ENCODE measurements at places on chromosomes 5 and 9. TPM values are rescaled to one million over a fixed set of nuclear protein-coding genes. Genes with fewer than 3 reads are reported as not detected.

ALG2 gene
- 24.3 TPM for total RNA-seq

KIAA0825 gene
- total RNA-seq: 1.8 TPM

GRCh38 chr5:89308606-89309040, 425.6 kb upstream of the MEF2C start:
- no peak for DNase-seq

PCDHB7 gene
- total RNA-seq: not detected

SLC12A7 gene
- total RNA-seq: 16.4 TPM

DNA sequence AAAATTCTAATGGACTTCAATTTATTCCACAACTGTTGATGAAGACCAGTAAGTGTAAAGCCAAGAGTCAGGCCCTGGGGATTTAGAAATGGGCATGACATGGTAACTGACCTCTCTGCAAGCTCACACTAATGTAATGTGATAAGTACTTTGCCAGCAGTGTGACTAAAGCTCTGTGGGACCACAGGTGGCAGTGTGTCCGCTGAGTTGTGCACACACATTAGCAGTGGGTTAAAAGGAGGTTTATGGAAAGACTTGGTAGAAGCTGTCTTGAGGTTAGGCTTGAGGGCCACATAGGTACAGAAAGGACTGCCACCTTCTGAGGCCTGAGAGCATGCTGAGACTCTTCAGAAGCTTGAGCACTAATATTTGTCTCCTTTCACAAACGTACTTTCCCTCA, 67.6 kb downstream of the UBAP1 start:
- no peak for DNase-seq

- DNase-seq: no peak
These were observed 54.5 kb downstream of the C9orf152 start for GRCh38 chr9:110153431-110153830.

DNA sequence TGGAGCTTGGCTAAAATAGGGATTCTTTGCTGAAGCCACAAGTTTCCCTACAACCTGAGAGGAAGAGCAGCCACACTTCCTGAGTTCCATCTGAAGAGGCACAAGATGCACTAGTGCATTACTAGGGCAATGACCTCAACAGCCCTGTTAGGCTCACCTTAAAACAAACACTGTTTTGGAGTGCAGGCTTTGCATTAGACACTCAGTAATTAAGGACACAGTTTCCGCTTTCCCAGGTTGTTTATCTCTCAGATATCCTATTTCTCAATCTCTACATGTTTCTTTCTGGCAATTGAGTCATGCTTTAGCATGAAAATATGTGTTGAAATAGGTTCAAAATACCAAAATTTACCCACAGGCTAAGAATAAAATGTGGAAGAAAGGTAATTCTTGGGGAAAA, 34.2 kb downstream of the EMB start:
- no peak for DNase-seq

AFAP1L1 gene
- total RNA-seq: 0.12 TPM

GRCh38 chr5:63451188-63451587, 511.1 kb downstream of the HTR1A start:
- no peak for DNase-seq

ZNG1A gene
- 46.2 TPM for total RNA-seq

RANBP6 gene
- total RNA-seq: 4.4 TPM

- DNase-seq: no peak
These were observed 711 bp downstream of the PGGT1B start for GRCh38 chr5:115262011-115262320.

- peak; percentile 36 for DNase-seq
These were observed 2.1 kb downstream of the NR4A3 start for GRCh38 chr9:99823681-99824377.

DNA sequence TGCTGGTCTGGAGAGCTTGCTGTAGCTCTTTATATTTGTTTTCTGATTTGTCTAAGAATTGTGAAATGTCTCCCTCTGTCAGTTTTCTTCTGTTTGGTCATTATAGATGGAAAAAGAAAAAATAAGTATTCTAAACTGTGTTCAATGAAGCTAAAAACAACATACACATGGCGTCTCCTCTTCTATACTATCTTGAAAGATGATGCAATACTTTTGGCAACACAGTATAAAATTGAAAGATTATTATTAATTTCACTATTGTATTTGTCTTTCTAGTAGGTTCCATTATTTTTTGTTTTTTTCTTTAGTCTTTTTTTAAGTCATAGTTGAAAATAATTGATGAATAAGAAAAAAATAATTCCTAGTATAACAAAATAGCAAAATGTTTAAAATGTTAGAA, 22.5 kb downstream of the CCDC192 start:
- DNase-seq: no peak

CCNO gene
- 3.8 TPM for total RNA-seq

CFAP77 gene
- total RNA-seq: not detected

TNC gene
- not detected for total RNA-seq

GRCh38 chr5:130213607-130214006, 309.3 kb downstream of the CHSY3 start:
- no peak for DNase-seq

- DNase-seq: no peak
These were observed 28.6 kb upstream of the IL7R start for GRCh38 chr5:35828082-35828598.

POU4F3 gene
- not detected for total RNA-seq

GRCh38 chr5:143213851-143214363, 189.6 kb downstream of the NR3C1 start:
- DNase-seq: no peak

DNA sequence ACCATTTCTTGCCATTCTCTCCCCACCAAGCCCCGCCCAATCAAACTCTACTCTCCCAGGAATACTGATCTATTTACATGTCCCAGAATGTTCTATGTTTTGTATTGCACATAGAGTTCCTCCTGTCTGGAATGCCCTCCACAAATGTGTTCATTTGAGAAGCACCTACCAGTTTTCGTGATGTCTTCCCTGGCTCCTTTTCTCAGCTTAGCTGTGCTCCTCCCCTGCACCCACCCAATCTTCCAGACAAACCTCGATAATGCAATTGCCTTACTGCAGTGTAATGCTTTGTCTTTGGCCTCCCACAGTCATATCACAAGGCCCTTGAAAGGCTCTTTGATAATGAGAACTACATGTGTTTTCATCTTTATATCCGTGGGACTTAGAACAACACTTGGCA, 214.5 kb upstream of the ANKRD55 start:
- DNase-seq: no peak

ANKRD55 gene
- not detected for total RNA-seq

ZNF462 gene
- 0.06 TPM for total RNA-seq

DNA sequence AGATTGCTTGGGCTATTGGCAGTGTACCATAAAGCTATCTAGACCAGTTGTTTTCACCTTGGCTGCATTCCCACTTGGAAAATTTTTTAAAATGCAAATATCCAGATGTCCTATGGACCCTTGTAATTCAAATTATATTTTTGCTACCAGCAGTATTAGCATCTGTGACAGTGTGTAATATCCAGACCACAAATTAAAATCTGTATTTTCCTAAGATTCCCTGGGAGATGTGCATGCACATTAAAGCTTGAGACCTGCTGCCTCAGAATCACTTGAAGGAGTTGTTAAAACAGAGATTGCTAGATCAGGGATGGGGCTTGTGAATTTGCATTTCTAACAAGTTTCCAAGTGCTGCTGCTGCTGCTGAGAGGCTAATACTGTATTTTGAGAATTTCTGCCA, 381.2 kb upstream of the PDE4D start:
- DNase-seq: no peak

DNA sequence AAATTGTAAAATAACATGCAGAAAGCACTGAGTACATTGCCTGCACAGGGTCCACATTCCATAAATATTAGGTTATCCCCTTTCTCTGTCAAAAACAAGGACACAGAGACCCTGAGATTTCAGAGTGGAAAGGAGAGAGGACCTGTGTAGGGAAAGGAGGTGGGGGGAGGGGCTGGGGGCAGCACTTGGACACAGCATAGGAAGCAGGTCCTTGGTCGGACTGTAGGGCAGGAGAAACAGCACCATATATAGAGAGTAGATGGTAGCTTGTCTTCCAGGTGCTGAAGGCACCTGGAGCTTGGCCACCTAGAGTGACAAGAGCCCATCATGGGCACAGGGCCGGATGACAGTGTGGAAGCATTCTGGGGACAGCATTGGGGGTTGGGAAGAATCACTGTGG, 2.4 kb downstream of the TPM2 start:
- no peak for DNase-seq

BHMT2 gene
- not detected for total RNA-seq

MCIDAS gene
- total RNA-seq: 3.3 TPM

GAS1 gene
- not detected for total RNA-seq

ACSL6 gene
- total RNA-seq: 7.3 TPM

GRCh38 chr5:123505633-123506032, 6.3 kb upstream of the CSNK1G3 start:
- no peak for DNase-seq

SLC24A2 gene
- not detected for total RNA-seq

DNA sequence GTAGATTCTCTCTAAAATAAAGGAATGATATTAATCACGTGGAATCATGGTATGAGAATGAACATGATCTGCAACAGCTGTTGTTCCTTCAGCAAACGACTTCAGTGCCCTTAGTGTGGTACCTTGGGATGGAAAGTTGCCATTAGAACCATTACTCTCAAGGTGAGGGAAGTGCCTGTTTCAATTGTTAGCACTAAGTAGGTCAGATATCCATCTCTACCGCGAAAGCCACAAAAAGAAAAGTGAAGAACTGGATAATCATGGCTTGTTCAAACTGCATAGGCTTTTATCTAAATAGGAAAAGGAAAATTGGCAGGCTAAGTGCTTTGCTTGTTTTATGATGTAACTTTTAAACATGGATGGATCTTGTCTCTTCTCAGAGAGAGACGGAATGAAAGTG, 380.7 kb downstream of the MRPS30 start:
- no peak for DNase-seq

- peak; percentile 49 for DNase-seq
These were observed 27.9 kb downstream of the PCDH1 start for GRCh38 chr5:141850244-141850768.

OBP2B gene
- total RNA-seq: not detected

- DNase-seq: no peak
These were observed 123.9 kb downstream of the TLE4 start for GRCh38 chr9:79695531-79696175.

- no peak for DNase-seq
These were observed 10.3 kb upstream of the WDR5 start for GRCh38 chr9:134125413-134126095.

- peak; percentile 23 for DNase-seq
These were observed 124.8 kb upstream of the RAD23B start for GRCh38 chr9:107158321-107158720.

IRX1 gene
- total RNA-seq: not detected

GRCh38 chr5:124876983-124877382, 130.5 kb upstream of the ZNF608 start:
- no peak for DNase-seq

DNA sequence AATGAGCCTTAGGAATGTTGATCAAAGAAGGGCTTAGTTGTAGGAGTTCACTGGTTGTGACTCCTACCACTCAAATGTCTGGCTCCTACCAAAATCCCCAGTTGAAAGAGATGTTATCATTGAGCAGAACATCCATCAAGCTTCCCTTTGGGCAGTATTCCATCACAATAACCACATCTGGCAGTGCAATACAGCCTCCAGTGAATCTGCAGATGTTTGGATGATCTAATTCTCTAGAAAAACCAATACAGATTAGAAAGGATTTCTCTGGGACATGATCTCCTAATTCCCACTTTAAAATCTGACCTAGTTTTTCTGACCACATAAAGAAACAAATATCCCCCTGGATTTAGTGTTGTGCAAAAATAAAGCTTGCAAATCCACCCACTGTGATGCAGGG, 81.6 kb downstream of the TMEM215 start:
- no peak for DNase-seq

- DNase-seq: no peak
These were observed 181.1 kb downstream of the TRIM32 start for GRCh38 chr9:116868201-116868600.

DNA sequence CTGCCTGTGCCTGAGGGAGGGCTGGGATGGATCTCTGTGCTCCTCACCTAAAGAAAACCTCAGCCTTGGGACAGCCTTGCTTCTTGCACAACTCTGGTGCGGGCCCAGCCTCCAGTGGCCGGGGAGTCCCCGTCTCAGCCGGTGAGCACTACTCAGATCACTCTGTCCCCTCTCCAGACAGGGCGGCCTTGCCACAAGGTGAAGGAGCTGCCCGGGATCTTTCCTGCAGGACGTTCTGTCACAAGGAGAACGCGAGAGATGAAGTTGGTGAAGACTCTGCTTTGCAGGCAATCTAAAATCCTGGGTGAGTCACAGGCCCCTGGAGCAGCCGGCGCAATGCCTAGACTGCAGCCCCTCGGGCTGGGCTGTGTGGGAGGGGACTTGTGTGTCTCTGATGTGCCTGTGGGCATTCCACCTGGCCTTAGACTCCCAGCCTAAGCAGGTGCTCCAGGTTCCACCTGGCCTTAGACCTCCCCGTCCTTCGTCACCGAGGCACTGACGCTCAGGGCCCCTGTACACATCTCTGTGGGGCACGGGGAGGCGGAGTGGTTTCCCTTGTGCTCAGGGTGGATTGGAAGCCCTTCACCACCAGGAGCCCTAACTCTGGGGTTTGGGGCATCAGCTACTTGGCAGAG, 15.2 kb upstream of the IRX4 start:
- DNase-seq: no peak

GRCh38 chr5:12861886-12862654, 957.8 kb upstream of the CTNND2 start:
- DNase-seq: no peak

PCDHB2 gene
- total RNA-seq: 17.6 TPM

DNA sequence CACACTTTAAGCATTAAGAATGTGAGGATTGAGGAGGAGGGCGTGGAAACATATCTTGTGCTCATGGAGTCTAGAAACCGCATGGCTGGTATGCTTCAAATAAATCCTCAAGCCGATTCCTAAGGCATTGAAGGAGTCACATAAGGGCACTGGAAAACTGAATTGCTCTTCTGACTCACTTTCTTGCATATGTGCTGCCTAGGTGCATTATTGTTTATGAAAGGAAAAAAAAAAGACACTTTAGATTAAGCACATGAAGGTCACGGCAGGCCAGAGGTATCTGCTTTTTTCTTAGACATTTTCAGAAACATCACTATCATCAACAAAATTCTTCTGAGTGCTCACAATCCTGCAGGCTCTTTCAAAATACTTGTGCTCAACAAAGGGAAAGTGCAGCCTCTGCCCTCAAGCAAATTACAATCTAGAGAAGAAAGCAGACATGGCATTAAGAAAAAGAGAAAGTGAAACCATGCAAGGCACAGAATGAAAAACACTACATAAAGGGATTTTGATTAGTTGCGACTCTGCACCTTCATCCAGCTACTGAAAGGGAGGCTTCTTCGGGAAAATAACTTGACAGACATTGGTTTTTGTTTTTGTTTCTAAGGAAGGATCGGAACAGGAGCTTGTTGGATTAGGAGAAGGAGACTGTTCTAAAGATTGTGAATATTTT, 2117.6 kb downstream of the MAT2B start:
- no peak for DNase-seq

ABCA1 gene
- total RNA-seq: 8.2 TPM

CCIN gene
- 0.62 TPM for total RNA-seq

- DNase-seq: no peak
These were observed 102.3 kb downstream of the SEMA6A start for GRCh38 chr5:116472274-116472673.

CCL21 gene
- total RNA-seq: not detected
